HAP-1 (cell line): ENCODE measurements at places on chromosomes 2 and 18.

GRCh38 chr18:13496691-13497281 lies 229.6 kb downstream of the FAM210A start:
- DNase-seq: no peak

DNA sequence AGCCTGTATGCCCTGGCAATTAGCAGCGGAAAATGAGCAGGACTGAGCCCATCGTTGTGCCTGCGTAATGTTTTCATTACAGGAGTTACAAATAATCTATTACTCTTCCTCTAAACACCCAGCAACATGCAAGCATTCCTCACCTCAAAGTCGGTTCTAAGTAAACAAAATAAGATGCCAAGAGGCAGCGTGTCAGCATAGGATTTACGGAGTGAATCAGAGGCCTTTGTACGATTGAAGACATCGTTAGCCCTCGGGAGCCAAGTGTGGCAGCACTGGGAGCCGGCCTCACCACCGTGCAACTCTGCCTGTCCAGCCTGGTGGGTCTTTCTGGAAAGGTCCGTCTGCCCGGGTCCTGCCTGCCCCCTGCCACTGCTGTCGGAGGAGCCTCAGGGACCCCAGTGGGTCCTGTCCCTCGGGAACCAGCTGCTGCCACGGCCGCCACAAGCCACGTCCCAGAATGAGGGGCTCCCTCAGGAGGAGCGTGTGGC lies 80.1 kb upstream of the CTDP1 start:
- DNase-seq: no peak

GRCh38 chr2:182077448-182078142 lies 91.9 kb downstream of the PPP1R1C start:
- peak; percentile 93 for DNase-seq

DNA sequence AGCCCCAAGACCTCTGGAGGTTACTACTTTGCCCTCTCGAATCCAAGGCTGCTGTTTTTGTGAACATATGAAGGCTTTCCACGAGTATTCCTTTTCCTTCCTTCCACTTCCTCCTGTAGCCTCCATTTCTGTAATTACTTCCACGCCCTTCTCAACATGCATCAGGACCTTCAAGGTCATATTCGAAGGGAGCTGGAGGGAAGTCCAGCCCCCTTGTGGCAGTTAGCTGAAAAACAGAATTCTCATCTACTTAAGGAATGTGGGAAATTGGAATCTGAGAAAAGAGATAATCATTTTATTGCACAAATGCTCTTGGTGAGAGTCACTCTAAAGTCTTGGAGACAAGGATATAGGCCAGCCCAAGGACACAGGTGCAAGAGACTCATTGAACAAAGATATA lies 1000.2 kb downstream of the TDRD15 start:
- DNase-seq: no peak

DNA sequence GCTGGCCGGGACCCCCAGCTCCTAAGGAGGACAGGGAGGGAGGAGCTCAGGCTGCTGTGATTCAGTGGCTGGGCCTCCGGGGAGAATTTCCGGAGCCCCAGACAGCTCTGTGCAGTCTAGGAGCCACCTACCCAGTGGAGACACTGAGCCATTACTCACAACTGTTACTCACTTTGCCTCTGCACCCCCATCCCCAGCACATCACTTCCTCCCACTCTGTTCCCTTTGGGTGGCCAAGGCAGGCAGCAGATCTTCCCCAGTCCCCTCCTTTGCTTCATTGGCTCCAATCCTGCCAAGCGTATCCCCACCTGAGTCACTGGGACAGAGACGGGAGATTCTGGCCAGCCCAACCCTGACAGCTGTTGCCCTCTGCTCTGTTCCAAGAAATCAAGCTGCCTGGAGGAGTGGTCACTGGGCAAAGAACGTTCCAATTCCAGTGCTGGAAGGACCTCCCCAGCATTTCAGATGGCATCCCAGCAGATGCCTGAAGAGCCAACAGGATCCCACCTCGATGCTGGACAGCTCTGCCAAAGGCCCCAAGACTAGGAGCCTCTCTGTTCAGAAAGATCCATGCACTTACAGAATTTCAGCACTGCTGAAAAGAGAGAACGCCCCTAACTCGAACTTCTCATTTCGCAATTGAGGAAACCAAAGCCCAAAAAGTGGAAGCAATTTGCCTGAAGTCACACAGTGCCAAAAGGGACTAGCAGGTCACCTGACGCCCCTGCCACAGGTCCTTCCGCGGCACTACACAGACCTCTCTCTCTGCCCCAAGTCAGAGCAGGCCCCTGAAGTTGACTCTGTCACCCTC lies 68.3 kb downstream of the TNS1 start:
- no peak for DNase-seq

DNA sequence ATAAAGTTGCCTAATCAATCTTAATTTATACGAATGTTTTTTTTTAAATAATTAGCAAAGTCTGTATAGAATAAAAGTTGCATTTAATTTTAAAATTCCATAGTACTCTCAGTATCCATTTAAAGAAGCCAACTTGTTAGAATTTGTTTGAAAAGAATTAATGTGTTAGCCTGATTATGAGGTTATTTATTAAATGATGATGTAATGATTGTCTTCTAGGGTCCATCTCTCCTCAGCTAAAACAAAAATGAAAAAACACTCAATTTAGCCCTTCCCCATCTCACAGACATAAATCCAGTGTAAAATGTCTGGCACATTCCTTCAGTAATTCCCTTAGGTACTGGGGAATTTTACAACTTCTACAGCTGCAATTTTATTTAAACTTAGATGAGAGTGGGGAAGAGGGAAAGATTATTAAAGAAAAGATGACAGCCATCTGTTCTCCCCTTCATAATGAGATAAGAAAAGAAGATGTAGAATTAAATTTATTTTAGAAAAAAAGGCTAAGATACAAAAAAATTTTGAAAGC lies 68.6 kb downstream of the BARD1 start:
- DNase-seq: no peak

DNA sequence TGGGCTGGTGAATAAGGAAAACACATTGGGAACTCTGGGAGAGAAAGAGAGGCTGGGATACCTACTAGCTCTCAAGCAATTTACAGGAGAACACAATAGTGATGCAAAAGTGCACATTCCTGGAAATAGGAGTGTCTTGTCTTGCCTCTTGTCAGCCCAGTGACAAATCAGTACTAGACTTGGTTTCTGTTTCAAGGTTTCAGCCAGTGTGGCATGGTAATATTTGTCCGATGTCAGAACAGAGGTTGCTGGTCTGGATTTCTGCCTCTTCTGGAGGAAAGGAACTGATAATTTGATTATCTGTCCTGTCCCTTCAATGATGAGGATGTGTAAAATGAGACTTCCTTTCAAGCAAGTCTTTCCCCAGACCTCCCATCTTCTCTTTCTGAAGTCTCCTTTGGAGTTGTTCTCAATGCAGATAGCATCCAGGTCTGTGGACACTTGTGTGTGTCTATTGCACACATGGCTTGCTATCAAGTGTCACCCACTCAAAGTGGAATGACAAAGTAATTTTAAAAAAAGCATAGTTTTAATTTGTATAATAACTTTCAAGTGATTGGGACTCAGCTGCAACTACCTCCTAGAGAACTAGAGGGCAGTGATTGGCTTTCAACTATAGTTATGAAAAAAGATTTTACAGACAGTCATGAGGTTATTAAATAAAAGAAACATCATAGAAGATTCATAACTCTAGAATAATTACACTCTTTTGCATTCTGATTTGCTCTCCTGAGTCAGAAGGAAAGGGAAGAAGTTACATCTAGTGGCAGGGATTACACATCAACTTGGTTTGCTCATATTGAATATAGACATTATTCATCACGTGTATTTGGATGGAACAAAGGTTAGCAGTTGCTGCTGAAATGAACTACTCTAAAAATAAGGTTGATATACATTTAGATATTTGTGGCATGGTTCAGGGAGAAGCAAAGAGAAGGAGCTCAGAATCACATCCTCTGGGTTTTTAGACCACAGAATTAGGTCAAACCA lies 4.5 kb downstream of the GPR39 start:
- no peak for DNase-seq

- no peak for DNase-seq
Measured at GRCh38 chr2:239264838-239265651, 135.8 kb downstream of the HDAC4 start.

DNA sequence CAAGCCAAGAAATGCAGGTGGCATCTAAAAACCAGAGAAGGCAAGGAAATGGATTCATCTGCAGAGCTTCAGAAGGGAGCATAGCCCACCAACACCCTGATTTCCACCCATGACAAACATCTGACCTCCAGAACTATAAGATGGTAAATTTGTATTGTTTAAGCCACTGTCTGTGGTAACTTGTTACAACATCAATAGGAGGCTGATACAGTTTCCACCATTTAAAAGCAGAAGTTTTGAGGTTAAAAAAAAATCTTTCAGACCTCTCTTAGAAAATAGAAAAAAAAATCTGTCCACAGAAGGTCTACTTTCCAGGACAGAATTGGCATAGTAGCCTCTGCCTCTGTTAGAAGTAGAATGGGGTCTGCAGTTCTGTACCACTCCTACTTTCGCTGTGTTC lies 37.2 kb downstream of the SLC40A1 start:
- no peak for DNase-seq

GRCh38 chr18:54191352-54191751 lies 33.1 kb downstream of the MBD2 start:
- no peak for DNase-seq

GRCh38 chr18:27412556-27412955 lies 227.4 kb upstream of the CHST9 start:
- DNase-seq: no peak
